ENCODE measurements at places on chromosomes 11 and 22.

DNA sequence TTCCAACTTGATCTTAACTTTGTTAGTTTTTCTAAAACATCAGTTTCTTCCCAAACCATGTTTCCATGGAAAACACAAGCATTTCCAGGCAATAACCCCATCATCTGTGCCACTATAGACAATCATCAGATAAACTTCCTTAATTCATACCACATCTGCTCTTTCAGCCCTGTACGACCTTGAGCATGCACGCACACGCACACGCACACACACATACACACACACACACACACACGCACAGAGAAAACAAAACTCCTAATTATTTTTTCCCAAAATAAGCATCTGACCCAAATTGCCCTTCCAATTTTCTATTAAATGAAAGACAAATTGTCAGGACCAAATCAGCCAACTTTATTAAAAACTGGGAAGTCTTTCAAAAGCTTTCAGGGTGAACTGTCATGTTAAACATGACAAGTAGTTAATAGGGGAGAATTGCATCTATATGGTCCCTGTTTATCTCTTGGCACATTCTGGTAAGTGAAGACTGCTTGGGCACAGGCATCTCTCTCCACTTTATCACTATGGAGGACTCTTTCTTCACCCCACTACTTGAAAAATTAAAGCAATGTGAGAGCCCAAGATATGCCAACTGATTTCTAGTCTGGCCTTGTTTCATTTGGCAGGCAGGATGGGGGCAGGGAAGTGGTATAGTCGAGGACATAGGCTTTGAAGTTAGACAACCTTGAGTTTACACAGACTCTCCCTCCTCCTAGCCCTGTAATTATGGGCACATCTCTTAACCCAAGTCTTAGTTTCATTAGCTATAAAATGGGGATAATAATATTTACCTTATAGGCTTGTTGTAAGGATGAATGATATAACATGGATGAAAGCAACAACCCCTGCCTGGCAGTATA, 15.1 kb downstream of the ADM start:
- no peak for DNase-seq

- DNase-seq: no peak
These were observed 10.0 kb downstream of the RHOG start for GRCh38 chr11:3830730-3831129.

GRCh38 chr22:45185718-45186514, 22.2 kb downstream of the NUP50 start:
- no peak for DNase-seq

DNA sequence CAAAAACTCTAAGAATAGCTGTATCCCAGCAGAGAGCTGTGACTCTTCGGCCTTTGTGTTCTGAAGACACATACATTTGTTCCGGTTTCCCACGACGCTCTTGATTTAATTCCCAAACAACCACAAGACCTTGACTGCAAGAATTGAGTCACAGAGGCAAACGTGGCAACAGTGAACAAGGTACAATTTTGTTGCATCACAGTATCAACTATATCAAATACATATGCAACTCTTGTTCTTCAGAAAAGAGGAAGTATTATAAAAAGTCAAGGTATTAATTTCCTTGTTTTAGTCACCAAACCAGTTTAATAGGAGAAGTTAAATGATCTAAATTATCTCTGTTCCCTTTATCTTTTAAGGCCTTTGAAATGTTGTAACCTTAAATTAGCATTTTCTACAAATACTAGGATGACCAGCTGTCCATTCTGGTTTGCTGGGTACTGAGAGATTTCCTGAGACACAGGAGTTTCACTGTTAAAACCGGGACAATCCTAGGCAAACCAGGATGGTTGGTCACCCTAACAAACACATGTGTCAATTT, 11.1 kb downstream of the HPS5 start:
- no peak for DNase-seq

DNA sequence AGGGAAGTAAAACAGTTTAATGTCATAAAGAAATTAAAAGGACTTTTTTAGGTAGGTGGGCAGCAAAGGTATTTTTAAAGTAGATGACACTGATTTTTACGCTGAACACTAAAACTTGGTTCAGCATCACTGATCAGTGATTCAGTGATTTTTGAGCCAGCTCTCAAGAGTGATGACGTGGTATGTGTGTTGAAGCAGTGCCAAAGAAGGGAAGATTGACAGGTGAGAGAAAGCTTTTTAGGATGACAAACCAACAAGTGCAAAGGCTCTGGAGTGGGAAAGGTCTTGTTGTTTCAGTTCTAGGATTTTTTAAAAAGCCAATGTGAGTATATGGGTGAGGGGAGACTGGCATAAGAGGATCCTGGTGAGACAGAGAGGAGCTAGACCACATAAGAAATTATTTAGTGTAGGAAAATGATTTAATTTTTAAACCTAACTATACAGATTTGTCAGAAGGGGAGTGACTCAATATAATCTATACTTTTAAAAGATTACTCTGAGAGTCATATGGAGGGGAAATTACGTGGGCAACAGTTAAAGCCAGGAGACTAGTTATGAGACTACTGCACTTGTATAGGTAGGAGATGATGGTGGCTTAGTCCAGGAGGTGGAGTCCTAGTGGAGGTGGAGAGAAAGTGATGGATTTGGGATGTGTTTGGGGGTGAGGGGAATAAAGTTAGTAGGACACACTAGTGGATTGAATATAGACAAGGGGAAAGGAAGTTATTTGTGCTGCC, 17.6 kb upstream of the CALCB start:
- DNase-seq: no peak

DNA sequence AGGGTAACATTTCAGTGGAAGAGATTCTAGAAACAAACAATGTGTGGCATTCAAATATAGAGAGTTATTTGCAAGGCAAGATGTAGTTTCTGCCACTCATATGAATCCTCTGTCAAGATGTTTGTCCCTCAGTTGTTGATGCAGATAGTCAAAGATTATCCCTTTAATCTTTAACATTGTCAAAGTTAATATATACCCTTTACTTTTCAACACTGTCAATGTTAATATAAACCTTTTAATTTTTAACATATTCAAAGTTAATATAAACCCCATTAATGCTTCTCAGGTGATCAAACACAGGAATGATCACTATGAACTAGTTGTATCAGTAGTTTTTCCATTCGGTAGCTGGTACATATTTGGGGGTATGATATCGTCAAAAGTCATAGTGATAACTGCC, 51.9 kb upstream of the PICALM start:
- no peak for DNase-seq

- no peak for DNase-seq
These were observed 60.6 kb downstream of the FAM83F start for GRCh38 chr22:40055143-40055883.

DNA sequence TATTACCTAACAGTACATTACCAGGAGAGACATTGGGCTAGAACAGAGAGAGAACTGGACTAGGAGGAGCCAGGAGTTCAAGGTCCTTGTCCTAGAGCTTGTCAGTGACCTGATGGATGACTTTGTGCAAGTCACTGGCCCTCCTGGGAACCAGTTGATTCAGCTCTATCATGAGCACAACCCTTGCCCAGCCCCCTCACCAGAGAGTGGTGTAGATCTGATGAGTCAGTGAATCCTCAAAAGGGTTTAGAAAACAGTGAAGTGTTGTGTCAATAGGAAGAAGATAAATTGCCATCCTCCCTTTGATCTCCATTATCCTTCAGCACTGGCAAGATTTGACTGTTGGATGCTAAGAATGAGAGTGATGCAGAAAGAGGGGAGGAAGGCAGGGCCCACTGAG, 24.3 kb downstream of the NEU3 start:
- no peak for DNase-seq

DNA sequence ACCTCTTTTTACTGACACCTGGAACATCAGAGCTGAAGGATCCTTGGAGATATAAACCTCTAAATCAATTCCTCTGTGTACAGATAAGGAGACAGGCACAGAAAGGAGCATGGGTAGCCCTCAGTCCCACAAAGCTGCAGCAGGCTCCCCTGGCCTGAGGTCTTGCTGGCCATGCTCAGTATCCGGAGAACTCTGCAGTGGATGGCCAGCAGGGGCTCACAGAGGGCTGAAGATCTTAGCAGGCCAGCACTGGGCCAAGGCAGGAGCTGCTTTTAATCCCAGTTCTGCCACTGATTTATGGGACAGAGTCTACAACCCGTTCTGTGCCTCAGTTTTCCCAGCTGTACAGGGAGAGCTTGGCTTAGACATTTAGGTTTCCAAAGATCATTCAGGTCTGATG, 52.6 kb upstream of the LRRC32 start:
- peak; percentile 15 for DNase-seq

GRCh38 chr11:106152013-106152412, 74.6 kb downstream of the AASDHPPT start:
- peak; percentile 60 for DNase-seq
